AML-193 (cell line): ENCODE measurements at places on chromosomes 7 and 10.

DNA sequence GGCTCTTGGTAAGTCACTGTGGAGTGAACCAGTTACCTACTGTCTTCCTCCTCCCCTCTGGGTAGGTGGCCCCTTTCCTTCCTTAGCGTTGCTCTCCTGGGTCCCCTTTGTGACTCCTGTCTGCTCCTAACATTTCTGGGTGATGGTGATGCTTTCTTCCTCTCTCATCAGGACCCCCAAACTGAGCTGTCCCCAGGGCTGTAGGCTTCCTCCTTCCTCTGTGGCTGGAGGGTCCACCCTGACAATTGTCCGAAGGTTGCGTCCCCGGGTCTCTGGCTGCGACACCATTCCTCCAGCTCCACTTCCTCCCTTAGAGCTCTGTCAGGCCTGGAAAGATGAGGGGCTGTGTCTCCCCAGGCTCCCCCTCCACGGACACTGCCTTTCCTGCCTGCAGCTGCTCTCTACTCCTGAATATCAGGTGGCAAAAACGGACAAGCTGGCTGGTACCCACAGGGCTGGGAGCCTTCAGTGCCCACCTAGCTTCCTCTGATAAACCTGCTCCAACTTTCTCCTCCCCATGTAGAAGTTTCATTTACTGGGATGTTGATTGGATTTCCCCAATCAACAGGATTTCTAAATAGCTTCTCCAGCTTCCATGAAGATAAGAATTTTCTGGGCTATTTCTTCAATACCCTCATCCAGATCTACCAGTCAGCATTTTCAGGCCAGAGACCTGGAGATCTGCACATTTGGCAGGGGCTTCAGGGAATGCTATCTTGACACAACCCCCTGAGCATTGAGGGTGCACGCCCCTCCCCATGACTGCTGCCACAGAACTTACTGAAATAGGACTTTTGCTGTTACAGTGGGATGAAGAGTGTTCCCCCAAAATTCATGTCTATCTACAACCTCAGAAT is 506.5 kb downstream of the TCERG1L start:
- no peak for DNase-seq

DNA sequence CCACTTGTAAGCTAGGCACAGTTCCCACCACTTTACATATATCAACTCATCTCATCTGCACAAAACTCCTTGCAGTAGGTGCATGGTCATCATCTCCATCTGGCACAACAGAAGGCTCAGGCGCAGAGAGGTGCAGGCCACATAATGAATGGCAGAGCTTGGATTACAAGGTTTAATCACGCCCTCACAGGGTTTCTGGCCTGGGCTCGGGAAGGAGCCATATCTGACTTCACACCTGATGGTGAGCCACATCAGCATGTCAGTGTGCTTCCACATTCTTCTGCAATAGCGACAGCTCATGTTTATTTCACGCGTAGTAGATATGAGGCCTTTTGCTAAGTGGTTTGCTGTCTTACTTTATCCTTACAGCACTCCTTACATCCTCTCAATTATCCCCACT is 650.2 kb downstream of the INHBA start:
- no peak for DNase-seq

DNA sequence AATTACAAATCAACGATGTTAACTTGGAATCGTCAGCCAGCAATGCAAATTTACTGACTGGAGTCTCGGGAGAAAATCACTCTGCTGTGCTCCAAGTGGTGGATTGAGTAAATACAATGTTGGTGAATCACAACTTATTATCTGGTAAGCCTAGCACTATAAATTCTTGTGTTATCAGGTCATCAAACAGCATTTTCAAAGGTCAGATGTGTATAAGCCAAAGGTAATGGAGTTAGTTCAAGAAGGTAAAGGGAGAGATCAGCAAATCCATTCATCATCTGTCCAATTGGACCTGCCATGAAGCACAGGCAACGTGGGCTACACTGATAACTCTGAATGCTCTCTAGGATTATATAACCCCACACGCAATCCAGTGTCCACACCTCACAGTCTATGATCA is 13.9 kb downstream of the CUBN start:
- no peak for DNase-seq

GRCh38 chr10:75334720-75335119 is 66.8 kb downstream of the ZNF503 start:
- DNase-seq = no peak

DNA sequence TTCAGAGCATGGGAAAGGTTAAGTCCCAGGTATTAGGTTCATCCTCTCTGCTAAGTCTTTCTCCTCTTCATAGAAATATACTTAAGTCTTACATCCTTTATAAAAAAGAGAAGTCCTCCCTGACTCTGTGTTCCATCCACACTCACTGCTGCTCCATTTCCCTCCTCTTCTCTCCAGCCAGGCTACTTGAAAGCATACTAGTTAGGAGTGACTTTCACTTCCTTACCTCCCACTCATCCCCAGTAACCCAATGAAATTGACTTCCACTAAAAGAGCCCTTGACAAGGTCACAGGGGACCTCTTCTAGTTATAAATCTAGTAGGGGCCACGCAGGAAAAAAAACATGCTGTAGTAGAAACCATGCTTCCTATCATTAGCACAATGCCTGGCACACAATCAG is 133.1 kb upstream of the AGK start:
- DNase-seq = no peak

- no peak for DNase-seq
These were observed 12.3 kb upstream of the SNX10 start for GRCh38 chr7:26279405-26279804.

DNA sequence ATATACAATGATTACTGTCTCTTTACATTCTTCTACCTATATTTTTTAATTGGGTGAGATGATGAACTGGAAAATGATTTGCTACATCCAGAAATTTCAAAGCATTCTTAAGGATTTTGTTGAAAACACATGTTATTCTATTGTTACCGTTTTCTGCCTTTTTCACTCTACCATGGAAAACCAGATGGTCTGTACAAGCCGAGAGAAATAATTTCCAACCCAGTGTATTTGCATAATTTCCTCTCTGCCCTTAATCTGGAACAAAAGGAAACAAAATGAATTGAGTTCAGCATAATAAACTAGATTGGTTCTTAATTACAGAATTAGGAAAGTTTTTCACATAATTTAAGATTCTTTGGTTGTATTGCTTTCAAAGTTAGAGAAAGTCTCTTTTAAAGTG is 211.2 kb downstream of the CACNB2 start:
- DNase-seq = no peak

- peak; percentile 16 for DNase-seq
These were observed 819 bp downstream of the HYCC1 start for GRCh38 chr7:23012908-23013714.

DNA sequence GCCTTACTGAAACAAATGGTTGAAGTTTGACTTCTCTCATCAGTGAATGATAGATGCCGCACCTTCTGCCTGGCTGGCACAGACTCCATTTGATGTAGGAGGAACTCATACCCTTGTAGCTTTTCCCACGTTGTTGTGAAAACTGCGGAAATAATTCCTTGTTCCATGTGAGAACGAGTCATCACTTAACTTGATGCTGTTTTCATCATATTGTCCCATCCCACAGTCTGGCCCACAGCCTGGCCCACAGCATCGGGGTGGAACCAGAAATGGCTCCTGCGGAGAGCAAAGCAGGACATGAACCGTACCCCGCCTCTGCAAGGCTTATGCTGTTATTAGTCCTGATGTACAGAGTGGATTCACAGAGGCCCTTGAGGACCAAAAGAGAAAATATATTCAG is 587.0 kb downstream of the SDK1 start:
- DNase-seq = no peak

- DNase-seq = peak; percentile 15
These were observed 105.2 kb downstream of the NEURL1 start for GRCh38 chr10:103598654-103599115.
